CD4-positive, alpha-beta T cell treated with Interleukin-4 for 1 hour (primary cell): ENCODE measurements at places on chromosomes 7 and 10.

GRCh38 chr10:74156919-74157289 is 5.9 kb downstream of the ADK start:
- no peak for DNase-seq

GRCh38 chr7:98054585-98054984 is 52.1 kb upstream of the LMTK2 start:
- DNase-seq = no peak

- DNase-seq = no peak
Observed at GRCh38 chr7:1966631-1967200, 266.0 kb downstream of the MAD1L1 start.

DNA sequence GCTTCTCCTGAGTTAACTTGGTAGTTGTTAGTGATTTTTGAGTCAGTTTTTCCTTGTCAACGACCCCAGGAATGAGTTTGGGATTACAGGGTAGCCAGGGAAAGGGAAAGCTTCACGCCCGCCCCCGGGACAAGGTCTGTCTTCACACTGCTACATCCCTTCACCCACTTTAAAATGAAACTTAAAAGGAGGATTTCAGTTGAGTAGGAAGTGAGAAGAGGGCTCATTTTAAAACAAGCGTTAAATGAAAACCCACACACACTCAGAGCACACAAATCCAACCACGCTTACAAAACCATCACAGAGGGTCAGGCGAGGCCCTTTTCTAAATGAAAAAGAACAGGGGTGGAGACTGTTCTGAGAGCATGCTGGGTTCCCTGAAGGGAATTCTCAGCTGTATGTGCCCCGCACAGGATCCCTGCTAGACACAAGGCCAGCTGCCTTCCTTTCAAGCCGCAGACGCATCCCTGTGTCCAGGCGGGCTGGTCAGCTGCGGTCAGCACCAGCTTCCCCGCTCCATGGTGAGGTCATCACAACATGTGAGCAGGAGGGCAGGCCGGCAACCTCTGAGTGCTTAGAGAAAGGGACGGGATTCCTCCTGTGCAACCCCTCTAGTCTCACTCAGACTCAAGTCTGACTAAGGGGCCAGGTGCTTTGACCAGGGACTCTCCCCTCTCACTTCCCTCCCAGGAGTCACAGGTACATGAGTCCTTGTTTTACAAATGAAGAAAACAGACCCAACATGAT is 111.8 kb downstream of the EGFR start:
- no peak for DNase-seq

- no peak for DNase-seq
Observed at GRCh38 chr10:95836610-95837355, 71.0 kb upstream of the CC2D2B start.

DNA sequence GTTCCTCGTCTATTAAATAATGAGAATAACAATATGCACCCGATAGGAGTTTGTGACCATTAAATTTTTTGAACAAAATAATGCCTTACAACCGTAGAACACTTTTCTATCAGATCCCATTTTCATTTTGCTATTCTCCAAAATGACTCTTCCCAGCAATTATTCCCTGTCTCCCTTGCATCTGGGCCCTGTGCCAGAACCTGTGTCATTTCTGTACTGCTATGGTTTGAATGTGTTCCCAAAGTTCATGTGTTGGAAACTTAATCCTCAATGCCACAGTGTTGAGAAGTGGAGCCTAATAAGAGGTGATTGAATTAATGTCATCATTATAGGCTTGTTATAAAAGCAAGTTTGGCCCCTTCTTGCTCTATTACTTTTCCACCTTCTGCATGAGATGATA is 33.2 kb upstream of the SMNDC1 start:
- DNase-seq = no peak

- no peak for DNase-seq
Observed at GRCh38 chr10:11678074-11678793, 63.9 kb upstream of the ECHDC3 start.

GRCh38 chr7:85405016-85405902 is 218.4 kb upstream of the SEMA3D start:
- DNase-seq = no peak
